NCI-H2029 (cell line): ENCODE measurements at places on chromosomes 1 and 21.

GRCh38 chr1:3022976-3023375 is 1.7 kb downstream of the ACTRT2 start:
- DNase-seq: no peak

GRCh38 chr21:45854690-45855247 is 126.8 kb upstream of the COL6A1 start:
- DNase-seq: no peak

GRCh38 chr1:240312872-240313271 is 221.2 kb downstream of the FMN2 start:
- no peak for DNase-seq

DNA sequence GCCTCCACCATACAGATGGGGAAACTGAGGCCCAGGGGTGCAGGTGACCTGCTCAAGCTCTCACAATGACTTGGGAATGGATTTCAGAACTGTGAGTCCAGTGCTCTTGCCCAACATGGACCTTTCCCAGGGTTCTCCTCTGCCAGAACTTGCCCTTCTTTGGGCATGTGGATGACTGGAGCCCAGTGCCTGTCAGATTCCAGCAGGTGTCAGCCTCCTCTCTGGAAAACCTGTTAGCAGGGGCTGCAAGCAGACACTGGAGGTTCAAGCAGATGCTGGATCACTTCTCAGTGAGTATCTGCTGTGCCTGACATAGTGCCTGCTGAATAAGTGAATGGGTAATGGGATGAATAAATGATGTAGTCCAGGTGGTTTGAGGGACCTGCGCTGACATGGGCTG is 314.2 kb upstream of the POU3F1 start:
- DNase-seq: no peak

DNA sequence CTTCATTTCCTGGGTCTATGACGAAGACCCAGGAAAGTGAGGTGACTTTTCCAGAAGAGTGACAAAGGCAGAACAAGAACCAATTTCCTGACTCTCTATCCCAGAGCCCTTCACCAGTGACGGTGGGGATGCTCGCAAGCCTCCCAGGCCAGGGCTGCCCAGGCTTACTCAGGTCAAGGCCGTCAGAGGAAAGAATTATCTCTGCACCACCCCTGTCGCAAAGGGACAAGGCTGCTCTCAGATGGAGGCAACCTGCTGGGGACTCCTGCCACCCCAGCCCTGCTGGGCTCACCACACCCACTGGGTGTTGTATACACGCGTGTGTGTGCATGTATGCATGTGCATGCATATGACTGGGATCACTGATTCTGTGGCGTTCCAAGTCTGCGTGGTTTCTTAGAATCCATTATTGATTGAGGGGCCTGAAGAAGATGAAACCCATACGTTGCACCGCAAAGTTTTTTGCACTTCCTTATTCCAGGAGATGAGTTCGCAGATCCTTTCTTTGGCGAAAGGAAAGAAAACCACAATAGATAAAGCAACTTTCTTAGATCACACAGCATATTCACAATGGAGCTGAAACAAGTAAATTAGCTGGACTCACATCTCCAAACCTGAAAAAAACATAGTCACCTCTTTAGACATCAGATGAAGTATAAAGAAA is 255.8 kb downstream of the RHOU start:
- no peak for DNase-seq
